Caco-2 (cell line): ENCODE measurements at places on chromosomes 16 and 17.

DNA sequence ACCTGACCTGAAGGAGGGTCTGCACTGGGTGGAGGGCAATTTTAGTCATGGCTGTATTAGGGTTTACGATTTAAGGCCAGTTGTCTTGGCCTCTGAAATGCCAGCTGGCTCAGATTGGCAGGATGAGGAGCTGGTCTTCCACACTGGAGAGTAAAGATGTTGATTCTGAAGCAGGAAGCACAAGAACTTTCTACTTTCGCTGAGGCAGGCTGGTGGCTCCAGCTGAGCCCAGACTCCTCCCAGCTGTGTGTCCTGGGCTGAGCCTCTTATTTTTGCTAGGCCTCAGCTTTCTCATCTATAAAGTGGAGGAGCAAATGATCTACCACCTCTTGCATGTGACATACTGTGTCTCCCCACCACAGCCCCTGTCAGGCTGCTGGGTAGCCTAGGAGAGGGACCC lies 74.4 kb downstream of the MRM1 start:
- H3K36me3 ChIP-seq, result no peaks in the 10 kb centered on the region
- H3K4me3 ChIP-seq, result no peak overlapping the region
- no peak for DNase-seq
- H3K4me1 ChIP-seq, result no peaks in the 10 kb centered on the region

GRCh38 chr17:2796164-2797125 lies at the start of gene RAP1GAP2:
Gene RAP1GAP2, plus strand, starts transcription at chr17:2796438. Its CDS starts 90 bp downstream, at chr17:2796528.
- H3K27ac ChIP-seq, result no peak within 1 kb of the TSS
- H3K27me3 ChIP-seq, result no peaks in the 10 kb centered on the region
- no peaks in the 10 kb centered on the region for H3K36me3 ChIP-seq
- H3K4me3 ChIP-seq, result no peak within 1 kb of the TSS
- H3K4me1 ChIP-seq, result no peaks in the 10 kb centered on the region
- DNase-seq, result no peak

DNA sequence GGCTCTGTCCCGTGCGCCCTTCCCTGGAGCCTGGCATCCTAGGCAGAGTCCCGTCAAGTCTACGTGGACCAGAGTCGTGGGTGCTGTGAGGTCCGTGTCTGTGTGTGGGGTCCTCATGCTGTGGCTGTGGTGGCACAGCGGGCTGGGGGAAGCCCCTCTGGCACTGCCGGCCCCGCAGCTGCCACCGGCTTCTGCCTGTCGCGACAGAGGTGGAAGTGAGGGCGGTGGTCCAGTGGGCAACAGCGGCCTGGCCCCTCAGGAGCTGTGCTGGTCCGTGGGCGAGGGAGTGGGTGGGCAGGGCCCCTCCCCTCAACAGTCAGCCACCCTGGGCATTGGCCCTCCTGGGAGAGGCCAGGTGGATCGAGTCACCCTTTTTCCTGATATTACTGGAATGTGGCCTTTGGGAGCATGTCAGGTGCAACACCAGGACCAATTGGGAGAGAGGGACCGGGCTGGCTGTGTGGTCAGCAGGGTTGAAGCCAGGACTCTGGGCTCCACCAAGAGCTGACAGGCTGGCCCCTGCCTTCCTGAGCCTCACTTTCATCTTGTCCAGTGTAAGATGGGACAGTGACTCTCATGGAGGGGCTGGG lies 11.9 kb downstream of the BAIAP2 start:
- DNase-seq, result no peak
- H3K36me3 ChIP-seq, result peaks cover 1% of the 10 kb centered on the region; the same call in 1 of the 2 replicates

- no peaks in the 10 kb centered on the region; the same call in none of the 2 replicates for H3K36me3 ChIP-seq
- H3K4me3 ChIP-seq, result no peak overlapping the region
- H3K4me1 ChIP-seq, result peaks cover 9% of the 10 kb centered on the region; the same call in 1 of the 2 replicates
- DNase-seq, result no peak
- no peak overlapping the region for H3K27ac ChIP-seq
- H3K27me3 ChIP-seq, result no peaks in the 10 kb centered on the region
Observed at GRCh38 chr17:43018932-43019331, 3.3 kb downstream of the VAT1 start.

- no peaks in the 10 kb centered on the region for H3K36me3 ChIP-seq
- H3K27ac ChIP-seq, result no peak overlapping the region
- H3K4me1 ChIP-seq, result peaks cover 18% of the 10 kb centered on the region; the same call in 1 of the 2 replicates
- no peaks in the 10 kb centered on the region for H3K27me3 ChIP-seq
- DNase-seq, result no peak
Observed at GRCh38 chr17:44777394-44778348, 18.9 kb downstream of the ADAM11 start.

DNA sequence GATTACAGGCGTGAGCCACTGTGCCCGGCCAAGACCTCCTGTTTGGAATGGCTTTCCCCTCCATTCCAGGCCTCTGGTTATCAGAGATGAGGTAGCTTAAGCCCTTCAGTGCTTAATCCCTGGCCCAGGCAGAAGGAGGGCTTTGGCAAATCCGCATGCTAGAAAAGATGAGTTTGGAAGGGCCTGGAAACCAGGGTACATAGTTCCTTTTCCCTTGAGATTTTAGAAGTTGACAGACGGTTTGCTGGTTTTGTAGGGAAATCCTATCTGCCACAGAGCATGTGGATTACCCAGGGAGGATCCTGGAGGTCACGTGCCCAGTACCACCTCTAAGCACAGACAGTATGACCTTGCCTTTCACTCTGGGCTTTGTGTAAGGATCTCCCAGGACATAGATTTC lies 114.7 kb upstream of the CACNG3 start:
- H3K4me1 ChIP-seq, result no peaks in the 10 kb centered on the region
- H3K4me3 ChIP-seq, result no peak overlapping the region
- no peaks in the 10 kb centered on the region for H3K36me3 ChIP-seq
- no peak for DNase-seq
- H3K27ac ChIP-seq, result no peak overlapping the region
- no peaks in the 10 kb centered on the region for H3K27me3 ChIP-seq

GRCh38 chr17:53655591-53655990 lies 167.1 kb upstream of the KIF2B start:
- H3K36me3 ChIP-seq, result no peaks in the 10 kb centered on the region
- H3K27ac ChIP-seq, result no peak overlapping the region
- H3K4me3 ChIP-seq, result no peak overlapping the region
- no peaks in the 10 kb centered on the region for H3K4me1 ChIP-seq

GRCh38 chr16:1299012-1299867 lies 10.2 kb upstream of the UBE2I start:
- peaks cover 37% of the 10 kb centered on the region for H3K4me1 ChIP-seq

GRCh38 chr16:83624429-83625120 lies 183.2 kb upstream of the HSBP1 start:
- no peaks in the 10 kb centered on the region for H3K4me1 ChIP-seq
- H3K27ac ChIP-seq, result no peak overlapping the region
- no peak for DNase-seq
- H3K4me3 ChIP-seq, result no peak overlapping the region
- no peaks in the 10 kb centered on the region for H3K36me3 ChIP-seq
- no peaks in the 10 kb centered on the region for H3K27me3 ChIP-seq

DNA sequence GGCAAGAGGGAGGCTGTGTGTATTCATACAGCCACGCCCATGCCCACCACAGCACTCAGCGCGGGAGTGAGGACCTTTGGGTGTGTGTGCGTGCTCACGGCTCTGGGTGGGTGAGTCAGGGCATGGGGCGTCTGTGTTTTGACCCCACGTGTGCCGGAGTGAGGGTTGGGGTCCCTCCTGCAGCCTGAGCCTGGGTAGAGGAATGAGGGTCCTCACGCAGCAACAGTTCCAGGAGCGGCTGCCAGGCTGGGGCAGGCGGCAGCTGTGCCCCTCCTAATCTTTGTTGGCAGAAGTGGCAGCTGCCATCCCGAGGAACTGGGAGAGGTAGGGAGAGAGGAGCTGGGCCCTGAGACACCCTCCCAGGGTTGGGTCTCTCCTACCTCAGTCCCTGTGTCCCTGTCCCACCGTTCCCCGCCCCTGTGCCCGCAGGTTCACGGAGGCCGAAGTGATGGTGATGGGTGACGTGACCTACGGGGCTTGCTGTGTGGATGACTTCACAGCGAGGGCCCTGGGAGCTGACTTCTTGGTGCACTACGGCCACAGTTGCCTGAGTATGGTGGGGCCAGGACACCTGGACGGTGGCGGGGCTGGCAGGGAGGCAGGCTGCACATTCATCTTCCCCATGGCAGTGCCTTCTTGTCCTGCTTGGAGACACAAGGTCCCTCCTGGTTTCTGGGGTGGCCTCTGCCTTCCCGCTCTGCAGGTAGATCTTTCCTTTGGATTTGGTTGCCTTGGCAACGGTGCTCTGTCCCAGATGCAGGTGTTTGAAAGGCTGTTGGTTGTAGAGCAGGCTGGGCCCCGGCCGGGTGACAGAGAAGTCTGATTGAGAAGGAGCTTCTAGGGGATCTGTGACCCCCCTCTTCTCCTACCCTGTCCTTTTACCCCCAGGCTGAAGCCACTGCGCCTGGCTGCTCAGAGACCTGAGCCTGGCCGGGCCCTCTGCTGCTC lies 5.9 kb downstream of the DPH1 start:
- H3K36me3 ChIP-seq, result no peaks in the 10 kb centered on the region; the same call in none of the 2 replicates
- no peak for DNase-seq
- H3K4me3 ChIP-seq, result no peak overlapping the region
- H3K27me3 ChIP-seq, result no peaks in the 10 kb centered on the region

GRCh38 chr17:45764479-45764878 lies 19.6 kb upstream of the CRHR1 start:
- no peaks in the 10 kb centered on the region for H3K4me1 ChIP-seq
- no peak overlapping the region for H3K27ac ChIP-seq
- no peaks in the 10 kb centered on the region for H3K36me3 ChIP-seq
- DNase-seq, result no peak
- 0 out of 2 replicates have a peak, but pooled peaks cover 1% of the 10 kb centered on the region for H3K27me3 ChIP-seq
- no peak overlapping the region for H3K4me3 ChIP-seq

GRCh38 chr16:13811834-13812233 lies 108.1 kb upstream of the ERCC4 start:
- no peaks in the 10 kb centered on the region for H3K36me3 ChIP-seq
- no peak overlapping the region for H3K27ac ChIP-seq
- H3K4me1 ChIP-seq, result no peaks in the 10 kb centered on the region
- H3K4me3 ChIP-seq, result no peak overlapping the region
- DNase-seq, result no peak

GRCh38 chr17:57035971-57036481 lies 49.0 kb upstream of the AKAP1 start:
- no peak for DNase-seq
- H3K27ac ChIP-seq, result no peak overlapping the region
- H3K4me1 ChIP-seq, result peaks cover 8% of the 10 kb centered on the region; the same call in 1 of the 2 replicates
- no peaks in the 10 kb centered on the region for H3K36me3 ChIP-seq
- no peak overlapping the region for H3K4me3 ChIP-seq

DNA sequence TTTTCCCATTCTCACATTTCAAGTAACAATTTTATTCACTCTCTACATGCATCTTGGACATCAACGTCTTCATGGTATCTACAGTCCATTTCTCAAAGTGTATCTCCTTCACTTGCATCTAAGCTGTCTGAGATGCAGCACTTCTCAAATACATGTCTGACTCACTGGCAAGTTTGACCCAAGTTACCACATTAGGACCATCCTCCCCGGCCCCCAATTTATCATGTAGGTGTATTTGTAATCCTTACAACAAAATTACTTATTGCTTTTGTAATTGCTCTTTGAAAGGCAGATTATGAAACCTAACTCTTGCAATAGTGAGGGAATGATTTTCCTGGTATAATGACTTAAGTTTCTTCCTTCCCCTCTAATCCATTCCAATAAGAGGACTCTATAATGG lies 28.9 kb upstream of the ULK2 start:
- peaks cover 4% of the 10 kb centered on the region; the same call in 1 of the 2 replicates for H3K36me3 ChIP-seq
- H3K4me3 ChIP-seq, result no peak overlapping the region
- no peak for DNase-seq
- H3K4me1 ChIP-seq, result no peaks in the 10 kb centered on the region
- H3K27me3 ChIP-seq, result no peaks in the 10 kb centered on the region; the same call in 1 of the 2 replicates

DNA sequence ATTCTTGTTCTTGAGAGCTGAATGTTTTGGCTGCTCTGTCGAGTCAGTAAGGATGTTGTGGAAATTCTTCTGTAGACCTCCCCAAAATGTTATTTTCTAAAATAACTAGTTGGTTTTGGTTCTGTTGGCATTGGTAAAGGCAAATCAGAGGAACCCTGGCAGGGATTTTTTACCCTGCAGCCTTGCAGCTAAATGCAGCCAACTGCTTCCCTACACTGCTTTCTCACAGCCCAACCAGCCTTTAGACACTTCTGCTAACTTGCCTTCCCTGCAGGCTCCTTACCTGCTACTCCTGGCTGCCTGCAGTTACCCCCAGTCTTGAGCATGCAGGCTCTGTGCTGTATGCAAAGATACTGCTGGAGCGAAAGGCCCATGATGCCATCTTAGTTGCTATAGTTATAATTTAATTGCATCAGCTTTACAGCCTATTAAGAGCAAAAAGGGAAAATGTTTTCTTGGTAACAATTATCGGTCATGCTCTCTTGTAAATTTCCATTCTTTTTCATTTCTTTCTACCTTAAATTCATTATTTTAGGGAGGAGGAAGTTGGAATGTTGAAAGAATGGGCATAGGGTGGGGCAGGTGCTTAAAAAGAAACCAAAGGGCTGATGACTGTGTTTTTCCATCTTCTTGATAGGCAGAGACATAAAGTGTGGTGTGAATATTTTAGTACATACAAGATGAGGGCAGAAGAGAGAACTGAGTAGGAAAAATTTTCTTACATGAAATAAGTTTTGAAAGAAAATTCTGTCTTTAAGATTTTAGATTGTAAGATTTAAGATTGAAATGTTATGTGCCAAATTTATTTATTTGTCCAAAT lies 20.0 kb downstream of the NUP93 start:
- DNase-seq, result no peak
- no peaks in the 10 kb centered on the region for H3K27me3 ChIP-seq
- H3K4me3 ChIP-seq, result no peak overlapping the region
- no peak overlapping the region for H3K27ac ChIP-seq

- H3K4me3 ChIP-seq, result no peak within 1 kb of the TSS
- H3K36me3 ChIP-seq, result no peaks in the 10 kb centered on the region
- no peak within 1 kb of the TSS for H3K27ac ChIP-seq
Observed at GRCh38 chr17:43953746-43954145, at the start of gene PYY. Gene PYY, minus strand, starts transcription at chr17:43953940. Its CDS starts 457 bp downstream, at chr17:43953483.

- DNase-seq, result peak; percentile 36
- H3K27me3 ChIP-seq, result no peaks in the 10 kb centered on the region
- no peaks in the 10 kb centered on the region for H3K36me3 ChIP-seq
- peak overlapping the region; percentile 98 for H3K4me3 ChIP-seq
Observed at GRCh38 chr16:3716831-3717234, 491 bp downstream of the TRAP1 start.

DNA sequence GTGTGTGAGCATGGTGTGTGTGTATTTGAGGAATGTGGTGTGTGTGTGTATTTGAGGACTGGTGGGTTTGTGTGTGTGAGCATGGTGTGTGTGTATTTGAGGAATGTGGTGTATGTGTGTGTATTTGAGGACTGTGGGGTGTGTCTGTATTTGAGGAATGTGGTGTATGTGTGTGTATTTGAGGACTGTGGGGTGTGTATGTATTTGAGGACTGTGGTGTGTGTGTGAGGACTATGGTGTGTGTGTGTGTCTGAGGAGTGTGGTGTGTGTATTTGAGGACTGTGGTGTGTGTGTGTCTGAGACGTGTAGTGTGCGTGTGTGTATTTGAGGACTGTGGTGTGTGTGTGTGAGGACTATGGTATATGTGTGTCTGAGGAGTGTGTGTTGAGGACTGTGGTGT lies 18.0 kb upstream of the CACNG1 start:
- H3K4me3 ChIP-seq, result no peak overlapping the region
- no peaks in the 10 kb centered on the region for H3K36me3 ChIP-seq
- no peak for DNase-seq
- no peaks in the 10 kb centered on the region for H3K27me3 ChIP-seq
